ENCODE measurements at places on chromosomes 16 and 17.

DNA sequence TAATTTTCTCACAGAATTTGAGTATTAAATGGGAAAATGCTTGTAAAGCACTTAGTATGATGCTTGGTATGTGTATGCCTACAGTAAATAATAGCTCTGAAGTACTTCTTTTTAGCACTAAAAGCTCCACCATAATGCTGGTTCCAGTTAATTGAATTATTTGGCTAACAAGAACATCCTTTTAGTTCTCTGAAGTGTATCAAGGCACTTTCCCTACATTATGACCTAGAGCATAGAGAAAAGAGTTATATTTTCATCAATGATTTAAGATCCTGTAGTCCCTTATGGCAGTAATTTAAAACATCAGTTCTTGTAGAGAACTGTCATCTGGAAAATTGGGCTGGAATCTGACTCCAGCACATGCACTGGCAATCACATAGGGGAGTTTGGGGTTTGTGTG lies 21.9 kb upstream of the PHAF1 start:
- no peak for DNase-seq

DNA sequence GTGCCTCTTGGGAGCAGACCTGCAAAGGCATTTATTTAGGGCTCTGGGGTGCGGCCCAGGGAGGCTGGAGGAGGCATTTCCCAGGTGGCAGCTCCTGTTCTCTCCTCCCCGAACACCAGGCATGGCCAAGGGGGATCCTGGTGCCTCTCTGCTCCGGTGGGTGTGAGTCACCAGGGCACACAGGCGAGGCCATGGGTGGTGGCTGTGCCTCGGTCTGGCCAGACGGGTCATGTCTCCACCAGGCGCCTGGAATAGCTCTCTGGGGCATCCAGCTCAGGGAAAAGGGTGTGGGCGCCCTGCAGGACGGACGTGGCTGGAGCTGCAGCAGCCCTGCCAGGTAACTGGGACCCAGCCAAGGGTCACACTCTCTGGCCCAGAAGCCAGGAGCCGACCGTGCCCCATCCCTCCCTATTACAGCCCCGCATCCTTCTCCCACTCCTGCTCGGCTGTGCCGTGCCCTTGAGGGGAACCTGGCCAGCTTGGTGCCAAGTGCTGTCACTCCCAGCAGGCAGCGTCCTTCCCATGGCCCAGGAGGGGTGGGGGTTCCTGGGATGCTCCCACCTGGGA lies 25.8 kb downstream of the SOX8 start:
- no peak for DNase-seq

DNA sequence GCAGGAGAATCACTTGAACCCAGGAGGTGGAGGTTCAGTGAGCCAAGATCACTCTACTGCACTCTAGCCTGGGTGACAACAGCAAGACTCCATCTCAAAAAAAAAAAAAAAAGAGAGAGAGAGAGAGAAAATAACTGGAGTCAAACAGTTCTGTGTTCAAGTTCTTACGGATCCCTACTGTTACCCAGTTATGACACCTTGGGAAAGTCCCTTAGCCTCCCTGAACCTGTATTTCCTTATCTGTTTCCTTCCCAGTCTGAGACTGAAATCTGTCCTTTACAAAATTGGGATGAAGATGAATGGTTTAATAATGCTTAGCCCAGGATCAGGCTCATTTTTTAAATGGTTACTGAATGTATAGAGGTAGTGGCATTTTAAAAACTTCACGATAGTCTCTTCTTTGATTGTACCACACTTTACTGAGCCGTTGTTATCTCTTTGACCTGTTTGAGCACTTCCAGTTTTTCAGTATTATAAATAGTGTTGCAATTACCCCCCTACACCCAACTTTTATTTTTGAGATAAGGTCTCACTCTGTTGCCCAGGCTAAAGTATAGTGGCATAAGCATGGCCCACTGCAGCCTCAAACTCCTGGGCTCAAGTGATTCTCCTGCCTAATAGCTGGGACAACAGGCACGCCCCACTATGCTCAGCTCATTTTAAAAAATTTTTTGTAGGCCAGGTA lies 17.1 kb downstream of the ZNF768 start:
- no peak for DNase-seq

GRCh38 chr17:57607553-57608120 lies 137.5 kb downstream of the CCDC182 start:
- no peak for DNase-seq

GRCh38 chr17:8630227-8630801 lies at the start of gene MYH10:
TSS of gene MYH10 (minus strand) at chr17:8630725. CDS start at chr17:8623246, 7,479 bp downstream.
- no peak for DNase-seq

- no peak for DNase-seq
Measured at GRCh38 chr16:89691986-89692569, 5.6 kb downstream of the CDK10 start.
